ENCODE measurements at places on chromosomes 6 and 20.

GRCh38 chr6:147057705-147058342 lies 146.4 kb upstream of the STXBP5 start:
- no peak for DNase-seq

- no peak for DNase-seq
These were observed 7.4 kb downstream of the FRMD1 start for GRCh38 chr6:168071620-168072019.

DNA sequence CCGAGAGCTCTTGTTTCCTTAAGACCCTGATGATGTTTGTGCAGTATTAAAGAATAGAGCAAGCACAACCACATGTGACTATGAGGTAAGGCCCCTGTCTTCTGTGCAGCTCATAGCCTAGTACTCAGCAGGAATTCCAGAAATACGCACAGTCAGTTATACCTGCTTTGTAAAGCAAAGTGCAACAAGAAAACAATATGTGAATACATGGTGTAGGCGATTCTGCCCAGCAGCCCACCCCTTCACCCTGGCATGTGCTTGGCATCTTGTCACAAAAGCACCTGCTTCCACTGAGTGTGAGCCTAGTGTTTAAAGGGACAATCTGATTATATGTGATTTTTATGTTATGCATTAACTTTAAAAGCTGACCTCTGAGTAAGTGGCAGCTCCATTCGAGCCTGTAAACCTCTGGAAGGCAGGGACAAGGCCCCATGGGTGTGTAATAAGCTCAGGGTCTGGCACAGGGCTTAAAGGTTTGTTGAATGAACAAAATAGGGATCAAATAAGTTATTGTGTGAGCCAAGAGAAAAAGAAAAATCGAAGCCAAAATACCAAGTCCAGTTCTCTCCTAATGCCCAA lies 148.7 kb downstream of the DOK5 start:
- no peak for DNase-seq

DNA sequence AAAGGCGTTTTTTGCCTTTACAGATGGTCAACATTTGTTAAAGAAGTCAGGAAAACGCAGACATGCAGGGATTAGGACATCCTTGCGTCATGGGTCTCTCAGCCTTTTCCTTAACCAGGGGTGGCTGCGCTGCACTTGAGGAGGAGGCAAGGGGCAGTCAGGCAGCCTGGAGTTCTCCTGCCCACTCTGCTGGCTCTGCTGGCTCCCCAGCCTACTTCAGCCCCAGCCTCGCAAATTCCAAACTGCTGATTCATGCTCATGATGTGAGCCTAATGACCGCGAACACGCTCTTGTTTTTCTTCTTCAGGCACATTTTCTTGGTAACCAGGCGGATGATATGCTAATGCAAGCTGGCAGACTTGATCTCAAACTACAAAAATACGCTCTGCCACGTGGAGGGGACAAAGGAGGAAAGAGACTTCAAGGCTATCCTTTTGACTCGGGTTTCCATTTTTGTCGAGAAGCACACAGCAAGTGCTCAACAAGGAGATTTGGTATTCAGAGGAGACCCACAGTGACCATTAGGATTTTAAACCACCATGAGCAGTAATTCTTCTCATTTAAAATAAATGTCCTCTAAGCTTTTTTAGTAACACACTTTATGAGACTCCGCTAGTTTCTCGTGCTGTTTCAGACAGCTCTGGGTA lies 290.3 kb upstream of the STXBP5 start:
- DNase-seq, result peak; percentile 99

GRCh38 chr20:49691818-49692568 lies 21.7 kb downstream of the B4GALT5 start:
- no peak for DNase-seq
